Peyer's patch (tissue), 4 donors: ENCODE measurements at places on chromosomes 7 and 10. TPM values are rescaled to one million over a fixed set of nuclear protein-coding genes. Genes with fewer than 3 reads are reported as not detected.

DNA sequence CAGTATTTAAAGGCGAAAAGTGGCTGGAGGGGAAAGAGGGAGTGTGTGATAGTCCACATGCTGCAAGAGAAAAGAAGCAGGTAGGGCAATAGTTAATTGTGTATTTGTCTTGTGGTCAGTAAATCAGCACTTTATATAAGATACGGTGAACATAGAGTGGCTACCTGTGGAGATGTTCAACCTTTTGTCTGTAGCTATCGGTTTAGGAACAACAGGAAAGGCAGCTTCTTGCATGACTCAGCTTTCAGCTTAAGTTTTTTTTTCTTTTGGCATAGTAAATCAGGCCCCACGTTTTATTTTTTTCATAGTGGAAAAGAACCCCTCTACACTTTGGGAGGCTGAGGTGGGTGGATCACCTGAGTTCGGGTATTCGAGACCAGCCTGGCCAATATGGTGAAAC, 14.2 kb upstream of the MTPN start:
- DNase-seq: no peak

- peak; percentile 55 for DNase-seq
Measured at GRCh38 chr10:103691723-103692435, 163.5 kb downstream of the SH3PXD2A start.

- DNase-seq: no peak
Measured at GRCh38 chr10:26938578-26938977, 77.8 kb upstream of the ABI1 start.

DNA sequence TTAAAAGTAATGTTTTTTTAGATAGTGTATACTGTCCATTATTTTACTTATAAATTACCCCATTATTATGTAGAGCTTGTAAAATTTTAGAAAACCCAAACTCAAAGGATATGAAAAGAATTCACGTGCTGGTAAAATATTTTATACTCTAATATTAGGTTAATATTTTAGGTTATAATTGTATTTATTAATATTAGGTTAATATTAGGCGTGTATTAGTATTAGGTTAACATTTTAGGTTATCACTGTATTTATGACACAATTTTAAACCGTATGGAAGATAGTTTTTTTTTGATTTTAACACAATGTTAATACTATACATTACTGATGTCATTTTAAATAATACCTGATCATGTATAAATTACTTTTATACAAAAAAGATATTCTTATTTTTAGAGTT, 48.5 kb downstream of the ARL4A start:
- DNase-seq: no peak

DNA sequence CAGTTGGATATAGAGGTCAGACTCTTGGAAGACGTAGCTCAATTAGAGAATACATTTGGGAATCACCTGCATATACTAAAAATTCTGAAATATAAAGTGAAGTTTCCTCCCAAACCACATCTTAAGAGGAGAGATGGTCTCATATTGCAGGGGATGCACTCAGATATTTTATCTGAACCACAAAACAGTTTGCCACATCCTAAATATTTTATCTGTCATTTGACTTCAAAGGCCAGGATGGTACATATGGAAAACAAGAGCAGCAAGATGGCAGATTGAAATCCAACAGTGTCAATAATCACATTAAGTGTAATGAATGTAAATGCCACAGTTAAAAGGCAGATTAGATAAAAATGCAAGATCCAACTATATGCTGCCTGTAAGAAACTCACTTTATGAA, 97.1 kb downstream of the GALNT11 start:
- no peak for DNase-seq

GRCh38 chr7:80916770-80917741, 1.8 kb downstream of the SEMA3C start:
- no peak for DNase-seq

GRCh38 chr10:71868192-71868697, 17.2 kb upstream of the PSAP start:
- peak; percentile 50 for DNase-seq

DNA sequence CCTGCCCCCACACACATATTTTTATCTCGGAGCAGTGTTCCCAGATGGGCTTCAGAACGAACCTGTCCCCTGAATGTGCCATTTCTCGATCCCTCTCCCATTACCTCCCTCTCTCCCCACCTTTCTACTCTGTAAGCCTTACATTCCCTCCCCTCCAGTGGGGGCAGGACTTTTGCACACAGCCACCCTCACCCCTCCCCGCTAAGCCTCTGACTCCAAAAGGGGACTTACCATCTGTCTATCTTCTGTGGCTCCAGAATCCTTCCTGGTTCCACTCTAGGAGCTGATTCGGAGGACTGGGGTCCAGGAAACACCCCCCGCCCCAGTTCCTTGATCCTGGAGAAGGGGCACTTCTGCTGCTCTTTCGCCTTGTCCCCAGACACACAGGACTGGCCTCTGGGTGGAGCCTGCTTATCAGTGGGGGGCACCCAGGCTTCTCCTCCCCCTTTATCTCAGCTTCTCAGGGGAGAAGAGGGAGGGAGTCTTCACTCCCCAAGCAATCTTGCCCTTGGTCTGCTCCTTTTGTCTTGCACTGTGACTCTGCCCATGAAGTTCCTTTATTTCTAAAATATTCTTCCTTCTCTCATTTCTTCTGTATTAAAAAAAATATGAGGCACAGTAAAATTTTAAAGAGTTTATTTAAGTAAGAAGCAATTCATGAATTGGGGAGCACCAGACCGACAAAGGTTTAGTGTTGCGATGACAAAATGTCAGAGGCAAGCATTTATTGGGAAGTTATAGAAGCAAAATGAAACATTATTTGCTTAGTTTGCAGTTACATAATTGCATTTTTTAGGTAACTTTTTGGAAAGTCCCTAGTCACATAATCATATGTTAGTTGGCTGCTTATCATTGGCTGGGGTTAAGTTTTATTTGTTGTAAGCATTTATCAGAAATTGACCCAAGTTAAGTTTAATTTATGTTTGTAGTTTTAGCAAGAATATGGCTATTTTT, at the start of gene KEL:
TSS of gene KEL (minus strand) at position 391 of the 954 bp plus-strand sequence. CDS start at position 234, 157 bp downstream.
- no peak for DNase-seq

DNA sequence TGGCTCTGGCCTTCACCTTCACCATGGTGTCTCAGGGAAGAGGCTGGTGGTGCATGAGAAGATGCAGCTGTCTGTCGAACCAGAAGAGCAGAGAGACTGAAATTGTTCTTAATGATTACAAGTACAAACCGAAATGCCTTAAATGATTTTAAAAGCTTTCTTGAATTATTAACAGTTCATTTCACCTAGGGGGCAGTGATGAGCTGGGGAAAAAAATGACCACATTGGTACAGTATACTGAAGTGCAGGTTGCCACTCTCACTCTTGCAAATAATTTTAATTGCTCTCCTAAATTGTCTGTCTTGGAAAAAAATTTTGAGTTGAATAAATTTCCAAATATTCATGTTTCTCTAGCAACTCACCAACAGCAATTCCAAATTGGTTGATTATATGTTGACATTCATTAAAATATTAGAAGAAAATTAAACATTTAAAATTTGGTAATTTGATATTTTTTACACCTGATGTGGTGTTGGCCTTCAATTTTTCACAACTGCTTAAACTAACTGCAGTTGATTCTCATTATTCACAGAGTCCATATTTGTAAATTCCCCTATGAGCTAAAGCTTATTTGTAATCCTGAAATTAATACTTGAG, 692.6 kb downstream of the ZWINT start:
- DNase-seq: no peak

DNA sequence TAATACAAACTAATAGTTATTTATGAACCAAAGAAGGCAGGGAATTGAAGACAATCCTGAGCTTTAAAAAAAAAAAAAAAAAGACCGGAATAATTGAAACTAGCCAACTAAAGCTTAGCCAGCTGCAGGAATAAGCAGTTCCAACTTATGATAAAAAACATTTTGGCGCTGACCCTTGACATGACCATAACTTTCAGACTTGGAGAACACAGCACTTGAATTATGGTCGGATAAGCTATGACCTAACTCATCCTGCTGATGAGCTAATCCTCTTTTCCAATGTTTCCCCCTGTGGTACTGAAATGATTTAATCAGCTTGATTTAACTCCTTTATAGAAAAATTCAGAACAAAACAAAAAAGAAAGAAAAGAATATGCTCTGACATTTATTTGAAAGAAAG, 181.8 kb downstream of the DGKB start:
- no peak for DNase-seq

Gene ZNF853
- 1.1 TPM for total RNA-seq

Gene UBE2D4
- total RNA-seq: 14.0 TPM

Gene FGFR2
- total RNA-seq: 22.9 TPM

Gene LRRTM3
- not detected for total RNA-seq
